Coronary artery (tissue), 2 donors: ENCODE measurements at places on chromosomes 12 and 14.

DNA sequence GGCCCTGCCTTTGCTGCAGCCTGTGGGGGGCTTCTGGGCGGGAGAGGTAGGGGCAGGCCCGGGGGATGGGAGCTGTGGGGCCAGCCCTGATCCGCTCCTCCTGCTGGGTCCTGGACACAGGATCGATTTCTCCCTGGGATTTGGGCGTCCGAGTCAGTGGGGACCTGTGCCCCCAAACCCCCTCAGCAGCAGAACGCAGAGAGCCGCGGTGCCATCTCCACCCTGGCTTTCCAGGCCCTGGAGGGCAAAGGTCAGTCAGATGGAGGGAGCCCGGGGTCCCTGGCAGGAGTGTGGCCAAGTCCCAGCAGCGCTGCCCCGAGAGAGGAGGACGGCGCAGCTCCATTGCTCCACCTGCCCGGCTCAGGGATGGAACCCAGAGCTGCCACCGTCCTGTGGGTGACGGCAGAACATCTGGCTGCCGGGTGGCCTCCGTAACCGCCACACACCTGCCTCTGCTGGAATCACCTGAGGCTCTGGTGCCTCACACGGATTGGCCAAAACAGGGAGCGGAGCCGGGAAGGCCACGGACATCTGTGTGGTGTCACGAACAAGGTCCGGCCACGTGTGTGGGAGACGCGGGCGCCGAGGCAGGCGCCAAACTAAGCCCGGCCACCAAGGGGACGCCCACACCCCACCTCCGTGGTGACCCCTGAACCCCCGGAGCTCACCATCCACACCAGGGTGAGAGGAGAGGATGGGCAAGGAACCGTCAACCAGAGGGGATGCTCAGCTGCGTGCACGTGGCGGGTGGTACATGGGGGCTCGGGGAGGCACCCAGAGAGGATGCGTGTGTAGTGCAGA lies 80.3 kb upstream of the FBRSL1 start:
- no peak for DNase-seq

DNA sequence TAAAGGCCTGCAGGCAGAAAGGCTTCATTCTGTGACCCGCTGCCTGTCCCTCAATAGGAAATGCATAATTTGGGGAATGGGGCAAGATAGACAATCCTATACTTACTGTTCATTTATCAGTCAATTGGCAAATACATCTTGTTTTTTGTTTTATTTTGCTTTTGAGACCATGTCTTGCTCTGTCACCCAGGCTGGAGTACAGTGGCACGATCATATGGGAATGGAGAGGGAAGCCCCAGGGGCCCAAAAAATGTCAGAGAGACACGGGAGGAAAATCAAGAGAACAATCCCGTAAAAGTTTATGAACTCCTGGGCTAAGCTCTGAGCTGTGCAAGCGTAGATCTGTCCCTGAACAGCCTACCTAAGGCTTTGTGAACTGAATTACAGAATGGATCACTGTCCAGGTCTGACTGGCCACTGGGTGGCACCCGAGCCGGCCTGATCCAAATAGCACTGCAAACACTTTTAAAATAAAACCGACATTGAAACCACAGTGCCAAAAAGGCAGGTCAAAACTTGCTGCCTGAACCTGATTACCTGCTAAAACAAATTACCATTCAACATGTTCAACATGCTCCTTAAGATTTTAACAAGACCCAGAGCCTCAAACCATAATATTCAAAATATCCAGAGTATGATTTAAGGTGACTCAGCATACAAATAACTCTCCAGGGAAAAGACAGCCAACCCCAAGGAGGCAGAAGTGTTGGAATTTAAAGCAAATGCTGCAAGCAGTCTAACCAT lies 11.8 kb downstream of the COPS7A start:
- no peak for DNase-seq

GRCh38 chr12:68111995-68112394 lies 47.5 kb downstream of the IFNG start:
- DNase-seq, result no peak

DNA sequence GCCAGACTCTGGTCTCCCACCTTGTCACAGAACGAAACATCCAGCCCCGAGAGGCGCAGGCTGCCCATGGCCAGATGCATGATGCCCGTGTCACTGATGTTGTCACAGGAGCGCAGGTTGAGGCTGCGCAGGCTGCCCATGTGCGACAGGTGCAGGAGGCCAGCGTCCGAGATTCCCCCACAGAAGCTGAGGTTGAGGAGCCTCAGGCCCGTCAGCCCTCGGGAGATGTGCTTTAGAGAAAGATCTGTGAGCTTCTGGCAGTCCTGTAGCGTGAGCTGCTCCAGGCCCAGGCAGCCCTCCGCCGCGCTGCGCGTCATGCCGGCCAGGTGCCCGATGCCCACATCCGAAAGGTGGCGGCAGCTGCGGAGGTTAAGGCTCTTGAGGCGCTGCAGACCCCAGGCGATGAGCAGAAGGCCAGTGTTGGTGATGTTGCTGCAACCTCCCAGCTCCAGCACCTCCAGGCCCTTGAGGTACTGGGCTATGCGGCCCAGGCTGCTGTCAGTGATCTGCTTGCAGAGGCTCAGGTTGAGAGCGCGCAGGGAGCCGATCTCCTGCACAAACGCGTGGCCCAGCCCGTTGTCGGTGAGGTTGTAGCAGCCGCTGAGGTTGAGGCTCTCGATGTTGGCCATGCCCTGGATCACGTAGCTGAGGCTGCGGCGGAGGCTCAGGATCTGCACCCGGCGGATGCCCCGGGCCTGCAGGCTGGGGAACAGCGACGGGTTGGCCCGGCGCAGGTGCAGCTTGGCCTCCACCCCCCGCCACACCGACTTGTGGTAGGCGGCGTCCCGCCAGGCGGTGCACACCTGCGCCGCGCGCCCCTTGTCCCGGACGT lies 991 bp downstream of the FBXL14 start:
- no peak for DNase-seq

DNA sequence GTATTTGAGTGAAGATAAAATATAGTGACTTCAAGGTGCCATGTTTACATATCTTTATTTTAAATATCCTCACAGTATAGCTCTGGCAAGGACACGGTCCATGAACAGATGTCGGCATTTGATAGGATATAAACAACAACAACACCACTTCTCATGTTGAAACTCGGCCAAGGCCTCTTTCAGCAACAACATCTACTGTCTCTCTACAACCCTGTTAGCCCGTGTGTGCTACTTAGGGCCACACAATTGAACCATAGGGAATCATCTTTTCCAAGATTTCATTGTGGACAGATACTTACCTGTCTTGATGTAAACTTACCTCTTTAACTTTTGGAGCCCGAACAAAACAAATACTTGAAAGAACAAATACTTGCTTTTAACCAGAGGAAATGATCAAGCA lies 168.7 kb upstream of the SSTR1 start:
- DNase-seq, result no peak

- no peak for DNase-seq
These were observed 11.2 kb downstream of the SPRING1 start for GRCh38 chr12:116726694-116727093.

GRCh38 chr12:114269153-114269552 lies 136.8 kb downstream of the TBX5 start:
- no peak for DNase-seq

- DNase-seq, result no peak
These were observed 285.1 kb upstream of the NOS1 start for GRCh38 chr12:117646520-117646919.
